ENCODE measurements at places on chromosomes 12 and 14. TPM values are rescaled to one million over a fixed set of nuclear protein-coding genes. Genes with fewer than 3 reads are reported as not detected.

GRCh38 chr14:73393375-73393774 is 65.0 kb downstream of the NUMB start:
- no peak overlapping the region for H3K4me3 ChIP-seq
- H3K4me1 ChIP-seq = no peaks in the 10 kb centered on the region

- no peak overlapping the region for H3K27ac ChIP-seq
- no peaks in the 10 kb centered on the region for H3K36me3 ChIP-seq
- H3K4me1 ChIP-seq = peaks cover 14% of the 10 kb centered on the region
- no peak overlapping the region for H3K4me3 ChIP-seq
These were observed 11.3 kb upstream of the LTA4H start for GRCh38 chr12:96046543-96047228.

DNA sequence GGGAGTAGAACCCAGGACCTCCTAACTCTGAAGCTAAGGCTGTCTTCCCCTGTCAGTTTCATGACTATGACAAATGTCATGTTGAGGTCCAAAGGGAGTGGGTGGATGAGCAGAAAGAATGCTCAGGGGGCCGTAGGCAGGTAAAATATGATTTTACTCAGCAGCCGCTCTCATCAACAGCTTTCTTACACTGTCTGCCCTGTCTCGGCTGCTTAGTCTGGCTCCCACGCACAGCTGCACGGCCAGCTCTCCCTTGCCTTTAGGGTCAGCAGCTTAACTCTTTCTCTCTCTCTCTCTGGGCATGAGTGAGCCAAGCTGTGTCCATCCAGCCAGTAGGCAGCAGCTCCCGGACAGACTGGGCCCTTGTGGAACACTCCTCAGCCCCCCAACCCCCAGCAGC is 95.2 kb downstream of the GCH1 start:
- H3K4me1 ChIP-seq = no peaks in the 10 kb centered on the region
- H3K27me3 ChIP-seq = no peaks in the 10 kb centered on the region
- no peak overlapping the region for H3K4me3 ChIP-seq
- no peak for DNase-seq

The TDRD9 gene
- not detected for total RNA-seq

The SIX6 gene
- total RNA-seq = not detected

All from GM23248 (cell line).